ENCODE measurements at places on chromosomes 1 and 21. TPM values are rescaled to one million over a fixed set of nuclear protein-coding genes. Genes with fewer than 3 reads are reported as not detected.

DNA sequence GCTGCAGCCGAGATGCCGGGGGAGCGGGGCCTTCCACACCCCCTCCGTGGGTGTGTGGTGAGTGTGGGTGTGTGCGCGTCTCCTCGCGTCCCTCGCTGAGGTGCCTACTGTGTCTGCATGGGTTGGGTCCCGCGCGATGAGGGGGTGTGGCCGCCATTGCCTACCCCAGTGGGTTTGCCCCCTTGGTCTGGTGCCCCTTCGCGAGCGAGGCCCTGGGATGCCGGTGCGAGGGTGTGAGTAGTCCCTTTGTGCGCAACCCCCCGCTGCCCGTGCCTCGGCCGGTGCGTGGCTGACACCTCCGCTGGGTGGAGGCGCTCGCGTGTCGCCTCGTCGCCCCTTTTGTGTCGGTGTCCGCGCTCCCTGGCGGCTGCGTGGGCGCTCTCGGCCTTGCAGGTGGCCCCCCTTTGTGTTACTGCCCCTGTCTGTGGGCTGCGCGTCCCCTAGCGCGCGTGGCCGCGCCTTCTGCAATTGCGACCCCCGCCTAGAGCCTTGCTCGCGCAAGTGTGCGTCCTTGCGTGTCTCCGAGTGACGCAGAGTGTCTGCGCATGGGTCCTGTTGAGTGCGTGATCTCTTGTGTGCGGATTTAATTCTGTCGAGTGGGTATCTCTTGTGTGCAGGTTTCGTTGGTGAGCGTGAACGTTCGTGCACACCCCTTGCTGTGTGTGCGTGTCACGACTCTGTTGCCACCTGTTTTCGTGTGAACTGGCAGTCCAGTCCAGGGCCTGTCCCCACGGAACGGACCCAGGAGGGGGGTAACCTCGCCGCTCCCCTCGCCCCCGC, 553 bp downstream of the TTC3 start:
- no peak for DNase-seq

DNA sequence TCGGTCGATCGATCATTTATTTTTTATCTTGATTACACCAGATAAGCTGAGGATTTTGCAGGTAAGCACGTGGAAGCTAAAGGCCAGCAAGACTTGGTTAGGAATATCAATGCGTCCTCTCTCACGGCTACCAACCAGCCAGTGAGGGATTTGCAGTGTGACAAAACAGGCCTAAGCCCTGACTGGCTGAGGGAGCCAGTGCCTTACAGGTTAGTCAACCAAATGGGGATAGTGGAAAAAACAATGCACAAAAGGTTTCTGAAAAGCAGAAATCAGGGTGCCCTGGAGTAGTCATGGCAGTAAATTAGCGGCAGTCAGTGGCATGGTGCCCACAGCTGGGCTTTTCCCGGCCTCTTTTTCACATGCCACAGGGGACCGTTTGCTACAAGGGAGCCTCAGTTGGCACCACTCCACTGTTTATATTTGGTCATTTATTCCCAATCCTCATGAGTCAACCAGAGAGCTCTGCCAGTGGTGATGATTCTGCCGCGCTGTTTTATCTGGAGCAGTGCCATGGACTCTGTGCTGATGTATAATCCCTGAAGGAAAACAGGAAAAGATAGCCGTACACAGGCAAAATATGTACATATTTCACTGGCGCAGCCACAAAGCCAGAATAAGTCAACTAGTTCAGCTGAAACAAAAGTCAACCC, 167.6 kb downstream of the RHOU start:
- DNase-seq = no peak

GRCh38 chr1:212879947-212880690, 22.0 kb downstream of the FLVCR1 start:
- no peak for DNase-seq

DNA sequence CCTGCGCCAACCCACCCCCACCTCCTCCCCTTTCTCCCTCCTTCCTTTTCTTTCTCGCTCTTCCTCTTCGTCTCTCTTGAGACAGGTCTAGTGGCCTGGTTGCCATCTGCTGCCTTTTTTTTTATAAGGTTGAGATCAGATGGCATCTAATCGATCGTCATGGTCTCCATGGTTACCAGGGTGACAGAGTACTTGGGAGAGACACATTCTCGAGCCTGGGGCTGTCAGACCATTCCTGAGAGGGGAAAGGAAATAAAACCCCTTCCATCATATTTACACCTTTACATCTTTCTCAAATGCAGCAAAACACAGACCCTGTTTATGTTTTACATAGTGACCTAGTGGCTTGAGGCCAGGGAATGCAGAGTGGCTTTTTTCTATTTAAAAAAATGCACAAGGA, 53.5 kb upstream of the SLC22A15 start:
- DNase-seq = no peak

GRCh38 chr1:43592974-43593683, 56.8 kb upstream of the KDM4A start:
- no peak for DNase-seq

- no peak for DNase-seq
Measured at GRCh38 chr1:173648880-173649605, 13.9 kb downstream of the TEX50 start.

DNA sequence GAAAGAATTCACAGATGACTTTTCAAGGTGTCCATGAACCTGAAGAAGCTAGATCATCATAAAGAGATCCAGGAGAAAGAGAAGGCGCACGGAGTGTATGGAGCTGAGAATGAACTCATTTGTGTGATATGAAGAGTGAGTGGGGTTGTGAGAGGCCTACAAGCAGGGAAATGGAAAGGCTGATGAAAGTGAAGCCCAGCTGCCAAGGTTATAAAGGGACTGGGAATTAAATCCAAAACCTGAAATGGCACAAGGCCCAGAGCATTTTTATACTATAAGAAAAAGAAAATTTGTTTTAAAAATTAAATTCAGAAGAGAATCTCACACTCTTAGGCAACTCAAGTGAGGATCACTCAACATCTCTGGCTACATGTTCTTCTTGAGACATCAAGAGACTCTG, 43.4 kb downstream of the HSD3B1 start:
- no peak for DNase-seq

GRCh38 chr1:88661188-88661587, 22.9 kb upstream of the PKN2 start:
- no peak for DNase-seq

DNA sequence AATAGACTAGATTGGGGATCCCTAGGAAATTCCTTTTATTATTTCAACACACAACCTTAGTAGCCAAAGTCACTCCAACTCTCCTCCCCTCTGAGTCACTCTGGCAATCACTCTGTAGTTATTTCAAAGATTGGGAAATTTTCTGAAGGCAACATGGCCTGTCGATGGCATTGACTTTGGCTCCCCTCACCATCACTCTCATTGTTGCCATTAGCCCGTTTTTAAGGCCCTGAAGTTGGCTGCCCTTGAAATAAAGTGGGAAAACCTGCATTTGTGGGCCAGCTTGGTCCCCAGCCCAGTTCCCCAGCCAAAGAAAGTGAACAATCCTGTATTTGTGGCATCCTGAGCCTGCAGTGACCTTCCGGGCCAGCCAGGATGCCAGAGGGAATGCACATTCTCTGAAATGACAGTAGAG, 52.5 kb downstream of the CDC7 start:
- no peak for DNase-seq

DNA sequence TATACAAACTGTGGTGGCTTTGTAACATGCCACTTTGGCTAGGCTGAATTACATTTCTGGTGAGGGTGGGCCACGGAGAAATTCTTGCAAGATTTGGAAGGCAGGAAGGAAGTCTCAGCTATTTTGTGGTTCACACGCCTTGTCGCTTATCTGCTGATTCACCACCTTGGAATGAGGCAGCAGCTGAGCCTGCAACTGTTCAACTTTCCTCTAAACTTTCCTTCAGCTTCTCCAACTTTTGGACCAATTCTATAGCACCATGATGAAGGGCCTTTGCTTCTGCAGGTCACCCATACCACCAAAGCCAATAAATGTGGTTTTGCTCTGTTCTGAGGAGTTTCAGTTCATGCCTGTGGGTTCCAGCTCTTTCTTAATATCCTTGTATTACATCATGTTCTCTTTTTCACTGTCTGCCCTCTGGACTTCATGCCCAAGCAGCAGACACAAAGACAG, 337.6 kb upstream of the SNX7 start:
- DNase-seq = no peak

GRCh38 chr21:42747746-42748351, 94.4 kb downstream of the PDE9A start:
- DNase-seq = no peak

GRCh38 chr1:204564835-204565234, 48.6 kb downstream of the MDM4 start:
- no peak for DNase-seq

DNA sequence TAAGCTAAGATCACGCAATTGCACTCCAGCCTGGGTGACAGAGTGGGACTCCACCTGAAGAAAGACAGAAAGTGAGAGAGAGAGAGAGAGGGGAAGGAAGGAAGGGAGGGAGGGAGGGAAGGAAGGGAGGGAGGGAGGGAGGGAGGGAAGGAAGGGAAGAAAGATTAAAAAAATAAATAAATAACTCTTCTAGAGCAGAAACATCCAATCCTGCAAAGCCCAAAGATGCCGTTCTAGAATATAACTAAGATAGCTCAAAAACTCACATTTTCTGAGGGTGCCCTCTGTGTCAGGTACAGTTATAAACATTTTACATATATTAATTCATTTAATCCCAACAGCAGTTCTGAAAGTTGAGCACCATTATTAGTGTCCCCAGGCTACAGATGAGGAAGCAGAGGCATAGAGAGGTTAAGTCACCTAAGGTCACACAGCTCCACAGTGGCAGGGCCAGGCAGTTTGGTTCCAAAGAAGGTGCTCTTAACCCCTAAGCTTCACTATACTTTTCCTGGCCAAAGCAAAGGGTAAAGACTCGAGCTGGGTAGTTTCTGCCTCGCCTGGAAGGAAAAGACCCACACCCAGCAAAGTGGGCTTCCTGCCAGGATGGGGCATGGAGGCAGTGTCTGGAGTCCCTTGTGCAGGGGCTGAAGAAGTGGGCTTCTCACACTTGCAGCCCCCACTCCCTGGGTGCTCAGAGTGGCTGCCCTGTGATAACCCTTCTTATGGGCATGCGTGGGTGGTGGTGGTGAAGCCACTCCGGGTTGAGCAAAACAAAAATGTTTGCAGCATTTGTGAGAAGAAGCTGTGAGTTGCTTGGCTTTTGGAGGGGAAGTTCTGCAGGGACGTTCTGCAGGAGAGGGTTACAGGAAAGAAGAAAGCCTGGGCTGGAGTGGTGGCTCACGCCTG, 7.9 kb upstream of the PIK3CD start:
- DNase-seq = no peak

DNA sequence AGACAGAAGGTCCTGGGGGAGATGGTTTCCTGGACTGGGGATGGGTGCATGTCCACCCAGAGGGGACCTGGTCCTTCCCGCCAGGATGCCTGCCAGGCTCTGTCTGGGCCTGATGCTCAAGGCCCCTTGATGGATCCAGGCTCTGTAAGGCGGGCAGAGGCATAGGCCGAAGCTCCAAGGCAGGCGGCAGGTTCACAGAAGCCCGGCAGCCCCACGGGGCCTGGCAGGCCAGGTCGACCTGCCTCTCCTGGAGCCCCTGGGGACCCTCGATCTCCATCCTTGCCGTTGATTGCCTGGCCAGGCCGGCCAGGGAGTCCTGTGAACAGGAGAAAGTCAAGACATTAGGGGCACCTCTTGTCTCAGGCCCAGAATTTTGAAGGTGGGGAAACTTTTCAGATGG, 16.0 kb downstream of the COL9A2 start:
- DNase-seq = no peak

DNA sequence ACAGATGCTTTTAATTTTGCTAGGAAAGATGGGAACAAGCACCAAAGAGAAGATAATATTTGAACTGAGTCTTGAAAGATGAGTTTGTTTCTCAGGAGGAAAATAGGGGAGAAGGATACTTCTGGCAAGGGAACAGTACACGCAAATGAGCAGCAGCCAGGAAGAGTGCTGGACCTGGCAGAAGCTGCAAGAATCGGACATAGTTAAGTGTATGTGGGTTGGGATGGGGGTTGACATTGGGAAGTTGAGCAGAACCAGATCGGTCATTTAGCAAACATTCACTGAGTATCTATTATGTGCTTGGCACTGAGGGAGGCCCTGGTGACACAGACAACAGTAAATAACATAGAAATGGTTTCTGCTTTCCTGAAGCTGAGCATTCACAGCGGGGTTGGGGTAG, 198.8 kb downstream of the PLPP3 start:
- no peak for DNase-seq

- no peak for DNase-seq
Measured at GRCh38 chr1:39666772-39667171, 5.1 kb downstream of the NT5C1A start.

DNA sequence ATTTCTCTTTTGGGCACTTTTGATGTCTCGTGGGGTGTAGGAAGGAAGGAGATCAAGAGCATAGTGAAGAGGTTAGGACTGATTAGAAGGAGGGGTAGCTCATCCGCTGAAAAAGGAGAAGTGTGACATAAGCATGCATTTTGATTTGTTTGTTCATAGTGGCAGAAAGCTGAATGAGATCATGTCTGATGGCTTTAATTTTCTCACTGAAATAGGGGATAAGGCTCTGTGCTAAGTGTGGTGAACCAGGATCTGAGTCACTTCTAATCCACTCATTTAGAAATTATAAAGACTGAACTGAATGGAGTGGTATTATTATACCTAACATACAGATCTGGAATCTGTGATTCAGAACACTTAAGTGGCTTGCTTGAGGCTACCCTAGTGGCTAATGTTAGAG, 344.5 kb downstream of the PDE4B start:
- DNase-seq = no peak

DNA sequence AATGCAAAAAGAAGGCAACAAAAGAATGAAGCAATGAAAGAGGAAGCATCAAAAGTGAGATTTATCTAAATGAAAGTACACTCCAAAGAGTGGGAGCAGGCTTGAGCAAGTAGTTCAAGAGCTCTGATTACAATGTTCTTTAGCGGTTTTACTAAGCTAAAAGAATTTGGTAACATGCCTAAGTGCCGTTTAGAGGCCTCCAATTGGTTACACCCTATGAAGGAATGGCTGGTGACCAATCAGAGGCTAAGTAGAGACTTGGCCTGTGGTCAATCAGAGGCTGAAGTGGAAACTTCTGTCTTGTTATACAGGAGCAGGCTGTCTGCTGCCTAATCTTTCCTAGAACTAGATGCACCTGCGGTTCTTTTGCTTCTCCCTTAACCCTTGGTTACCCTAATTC, 59.1 kb downstream of the PTGFR start:
- no peak for DNase-seq

GRCh38 chr1:27332536-27333281, 9.1 kb upstream of the SYTL1 start:
- no peak for DNase-seq

Gene LAPTM5
- 16.5 TPM for polyA plus RNA-seq

Gene CHIA
- not detected for polyA plus RNA-seq

Gene GRIK1
- 2.5 TPM for polyA plus RNA-seq

Gene ST6GALNAC5
- 3.9 TPM for polyA plus RNA-seq

Gene PHGDH
- polyA plus RNA-seq = 238 TPM

Gene TAL1
- polyA plus RNA-seq = 3.9 TPM

Gene HCRTR1
- 0.18 TPM for polyA plus RNA-seq

Gene CSMD2
- 1.1 TPM for polyA plus RNA-seq
